Kidney (tissue), 22 donors: ENCODE measurements at places on chromosomes 3 and 15. TPM values are rescaled to one million over a fixed set of nuclear protein-coding genes. Genes with fewer than 3 reads are reported as not detected.

- DNase-seq = no peak
Observed at GRCh38 chr15:66946578-66947164, 118.7 kb upstream of the SMAD3 start.

DNA sequence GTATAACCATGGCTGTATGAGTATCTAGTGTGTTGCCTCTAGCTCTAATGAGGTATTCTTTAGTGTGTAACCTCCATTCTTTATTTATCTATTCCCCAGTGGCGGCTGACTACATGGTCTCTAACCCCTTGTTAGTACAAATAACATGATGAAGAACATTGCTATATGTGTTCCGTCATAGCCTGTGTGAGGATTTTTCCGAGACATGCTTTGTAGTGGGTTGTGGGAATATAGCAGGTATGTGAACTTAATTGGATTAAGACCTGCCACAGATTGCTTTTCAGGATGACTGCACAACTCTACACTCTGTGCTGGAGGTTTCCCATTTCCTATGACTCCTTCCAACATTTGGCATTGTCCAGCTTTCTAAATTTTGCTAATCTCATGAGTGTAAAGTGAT lies 563.4 kb downstream of the ROBO1 start:
- DNase-seq = peak; percentile 32

- DNase-seq = no peak
Observed at GRCh38 chr3:31635545-31635944, 102.8 kb downstream of the STT3B start.

GRCh38 chr3:88151358-88151757 lies 1.6 kb downstream of the C3orf38 start:
- DNase-seq = peak; percentile 24

DNA sequence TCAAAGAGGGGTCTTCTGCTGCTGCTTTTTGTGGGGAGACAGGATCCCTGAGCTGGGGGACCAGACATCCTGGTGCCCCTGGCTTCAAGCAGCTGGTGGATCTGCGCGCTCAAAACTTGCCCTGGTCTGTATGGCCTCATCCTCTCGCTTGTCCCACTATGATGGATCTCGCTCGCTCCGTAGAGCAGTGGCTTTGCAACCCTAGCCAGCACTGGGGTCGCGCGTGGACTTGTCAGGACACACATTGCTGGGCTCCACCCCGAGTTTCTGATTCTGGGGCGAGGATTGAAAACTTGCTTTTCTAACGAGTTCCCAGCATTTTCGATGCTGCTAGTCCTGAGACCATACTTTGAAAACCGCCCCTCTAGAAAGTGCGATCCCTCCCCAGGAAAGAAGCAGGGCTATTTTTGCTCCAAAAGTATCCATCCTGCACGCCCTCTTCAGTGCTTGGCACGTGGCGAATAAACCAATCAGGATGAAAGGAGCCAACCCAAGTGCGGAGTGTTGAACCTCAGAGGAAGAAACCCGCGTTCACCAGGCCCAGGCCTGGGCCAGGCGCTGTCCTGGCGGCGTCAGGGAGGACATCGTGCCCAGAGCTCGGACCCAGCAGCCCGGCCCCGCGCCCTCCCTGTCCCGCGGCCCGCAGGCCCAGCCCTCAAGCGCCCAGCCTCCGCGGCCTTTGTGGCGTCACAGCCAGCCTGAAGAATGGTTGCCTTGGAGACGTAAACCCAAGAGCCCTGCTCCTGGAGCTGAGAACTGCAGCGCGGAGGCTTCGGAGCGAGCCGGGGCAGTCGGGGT lies at the start of gene CFAP100:
Gene CFAP100 (plus strand): TSS at position 731 of the 798 bp plus-strand sequence. CDS start 1,092 bp downstream, outside the sequence.
- peak; percentile 87 for DNase-seq

DNA sequence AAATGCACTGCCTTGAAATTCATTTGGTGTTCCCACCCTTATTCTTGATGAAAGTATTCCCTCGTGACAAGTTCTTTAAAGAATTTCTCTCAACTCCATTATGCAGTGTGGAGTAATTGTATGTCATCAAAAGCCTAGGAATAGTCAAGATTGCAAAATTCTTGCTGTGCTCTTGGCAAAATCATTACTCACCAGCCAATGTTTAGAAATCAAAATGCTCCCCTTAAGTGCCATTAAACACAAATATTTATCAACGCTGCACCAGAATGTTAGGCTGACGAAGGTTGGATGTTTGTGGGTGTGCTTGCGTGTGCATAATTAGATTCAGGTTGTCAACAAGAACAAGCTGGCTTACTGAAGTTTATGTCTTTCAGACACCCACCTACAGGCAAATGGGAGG lies 40.5 kb downstream of the SST start:
- DNase-seq = no peak

DNA sequence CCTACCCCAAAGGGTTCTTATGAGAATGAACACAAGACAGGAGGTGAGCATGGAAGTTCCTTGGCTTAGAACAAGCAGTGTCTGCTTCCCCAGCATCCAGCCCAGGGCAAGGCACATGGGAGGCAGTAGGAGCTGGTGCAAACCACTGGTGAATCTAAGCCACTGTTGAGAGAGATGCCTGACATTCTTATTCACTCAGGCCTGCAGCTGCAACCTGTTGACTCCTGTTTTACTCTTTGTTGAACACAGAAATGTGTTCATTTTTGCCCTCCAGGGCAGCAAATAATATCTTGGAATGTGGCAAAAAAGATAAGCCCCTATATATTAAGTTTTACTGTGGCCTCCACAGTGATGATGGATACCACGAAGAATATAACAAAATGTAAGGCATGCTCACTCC lies 8.9 kb upstream of the PAK6 start:
- DNase-seq = no peak

DNA sequence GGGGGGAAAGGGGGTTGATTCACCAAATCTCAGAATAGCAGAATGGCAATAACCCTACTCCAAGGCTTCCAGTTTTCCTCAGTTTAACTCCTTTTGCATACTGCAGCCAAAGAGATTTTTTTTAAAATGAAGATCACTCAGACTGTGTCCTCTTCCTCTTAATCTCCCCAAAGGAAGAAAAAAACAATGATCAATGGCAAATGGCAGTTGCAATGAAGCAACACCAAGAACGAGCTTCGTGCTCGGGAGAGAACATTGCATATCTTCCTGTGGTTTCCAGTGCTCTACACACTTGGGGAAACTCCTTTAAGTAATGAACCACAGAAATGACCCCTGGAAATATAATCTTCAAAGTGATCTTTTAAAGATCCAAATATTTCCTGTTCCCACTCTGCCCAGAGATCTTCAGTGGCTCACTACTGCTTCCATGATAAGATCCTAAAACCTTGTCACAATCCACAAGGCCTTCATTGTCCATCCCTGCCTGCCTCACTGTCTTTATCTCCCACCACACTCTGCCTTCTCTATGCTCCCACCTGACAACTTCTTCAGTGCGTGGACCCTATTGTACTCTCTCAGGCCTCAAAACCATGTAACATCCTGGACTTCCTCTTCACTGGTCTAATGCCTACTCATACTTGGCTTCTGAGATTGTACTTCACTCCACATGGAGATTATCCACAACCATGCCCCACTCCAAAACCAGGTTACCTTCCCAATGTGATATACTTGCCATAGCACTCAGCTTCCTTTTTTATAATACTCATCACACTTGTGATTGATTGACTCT lies 394.8 kb downstream of the FHIT start:
- no peak for DNase-seq

DNA sequence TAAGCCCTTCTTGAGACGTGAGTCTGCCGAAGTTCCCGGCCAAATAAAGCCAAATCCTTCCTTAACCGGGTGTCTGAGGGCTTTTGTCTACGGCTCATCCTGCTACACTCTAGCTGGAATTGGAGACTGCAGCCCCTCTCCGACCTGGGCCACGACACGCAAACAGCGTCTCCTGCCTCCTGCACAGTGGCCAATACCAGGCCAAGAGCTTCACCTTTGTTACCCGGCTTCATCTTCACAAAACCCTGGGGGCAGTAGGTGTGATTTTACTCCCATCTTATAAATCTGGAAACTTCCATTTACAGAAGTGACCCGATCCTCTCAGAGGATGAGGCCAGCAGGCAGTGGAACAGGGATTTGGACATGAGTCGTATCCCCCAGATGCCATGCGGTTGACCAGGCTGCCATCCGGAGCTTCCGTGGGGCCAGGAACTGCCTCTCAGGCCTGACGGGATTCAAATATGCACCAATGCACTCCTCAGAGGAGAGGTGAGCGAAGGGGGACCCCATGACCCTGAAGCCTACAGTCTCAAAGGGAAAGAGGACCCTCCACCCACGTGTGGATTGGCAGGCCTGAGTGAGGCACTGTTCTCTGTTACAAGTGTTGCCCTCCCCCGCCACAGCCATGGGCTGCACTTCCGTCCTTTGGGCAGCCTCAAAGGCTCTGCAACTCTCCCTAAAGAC lies 53.2 kb upstream of the KLF13 start:
- DNase-seq = peak; percentile 9

DNA sequence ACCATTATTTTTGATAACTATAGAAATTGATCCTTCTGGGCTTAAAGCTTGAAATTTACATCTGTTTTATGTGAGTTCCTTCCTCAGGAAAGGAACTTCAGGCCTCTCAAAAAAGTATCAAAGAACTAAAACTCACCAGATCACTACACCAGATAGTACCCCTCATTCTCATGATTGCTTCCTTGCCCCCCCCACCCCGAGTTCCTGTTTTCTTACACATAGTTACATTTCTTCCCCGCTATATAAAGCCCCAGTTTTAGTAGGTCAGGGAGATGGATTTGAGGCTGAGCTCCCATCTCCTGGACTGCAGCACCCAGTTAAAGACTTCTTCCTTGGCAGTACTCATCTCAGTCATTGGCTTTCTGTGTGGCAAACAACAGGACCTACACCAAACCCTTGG lies 80.3 kb upstream of the HRH1 start:
- no peak for DNase-seq

DNA sequence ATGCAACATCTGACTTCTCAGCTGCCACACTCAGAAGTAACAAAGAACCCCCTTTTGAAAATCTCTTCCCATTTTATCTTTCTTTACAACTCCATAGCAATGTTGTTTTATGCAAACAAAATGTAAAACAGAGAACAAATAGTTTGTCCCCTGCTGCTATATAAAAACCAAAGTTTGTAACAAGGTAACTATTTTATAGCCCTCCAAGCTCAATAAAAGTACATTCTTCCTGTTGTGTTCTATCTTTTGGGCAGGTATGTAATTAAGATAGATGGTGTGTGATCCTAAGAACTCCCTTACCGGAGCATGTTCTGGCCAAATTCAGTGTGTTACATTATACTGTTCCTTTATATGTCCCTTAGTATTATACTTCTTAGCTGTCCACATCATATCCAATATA lies 12.6 kb upstream of the CGNL1 start:
- DNase-seq = no peak

DNA sequence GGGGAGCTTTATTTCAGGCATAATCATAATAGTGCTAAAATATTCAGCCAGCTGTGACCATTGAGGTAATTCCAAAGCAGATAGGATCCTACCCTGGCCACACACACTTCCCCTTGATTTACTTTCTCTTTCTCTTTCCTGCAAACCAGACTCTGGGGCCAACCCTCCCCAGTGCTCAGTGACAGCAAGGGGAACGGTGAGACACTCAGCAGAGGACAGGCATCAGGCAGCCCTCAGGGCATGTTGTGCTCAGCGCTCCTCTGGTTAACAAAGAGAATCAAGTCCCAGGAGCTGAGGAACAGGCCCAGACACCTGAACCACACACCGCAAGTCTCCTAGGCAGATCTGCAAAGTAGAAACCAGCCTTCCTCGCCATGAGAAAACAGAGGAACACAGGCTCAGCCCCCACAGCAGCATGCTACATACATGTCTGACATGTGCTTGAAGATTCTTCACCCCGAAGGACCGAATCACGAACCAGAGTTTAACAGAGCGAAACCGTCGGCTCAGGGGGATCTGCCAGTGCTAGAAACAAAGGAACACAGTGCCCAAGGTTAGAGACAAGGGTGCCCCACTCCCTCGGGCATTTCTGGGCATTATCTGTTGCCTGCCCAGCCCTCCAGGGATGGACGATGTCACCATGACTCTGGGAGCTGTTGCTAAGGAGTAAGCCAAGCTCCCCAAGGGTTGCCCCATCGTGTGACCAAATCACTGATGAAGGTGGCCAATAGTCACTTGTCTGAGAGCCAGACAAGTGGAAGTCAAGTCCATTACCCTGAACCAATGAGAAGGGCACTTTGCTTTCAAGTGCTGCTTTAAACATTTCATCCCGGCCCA lies 17.5 kb downstream of the HDC start:
- DNase-seq = no peak

- DNase-seq = no peak
Observed at GRCh38 chr3:4809922-4810321, 169.3 kb upstream of the BHLHE40 start.

DNA sequence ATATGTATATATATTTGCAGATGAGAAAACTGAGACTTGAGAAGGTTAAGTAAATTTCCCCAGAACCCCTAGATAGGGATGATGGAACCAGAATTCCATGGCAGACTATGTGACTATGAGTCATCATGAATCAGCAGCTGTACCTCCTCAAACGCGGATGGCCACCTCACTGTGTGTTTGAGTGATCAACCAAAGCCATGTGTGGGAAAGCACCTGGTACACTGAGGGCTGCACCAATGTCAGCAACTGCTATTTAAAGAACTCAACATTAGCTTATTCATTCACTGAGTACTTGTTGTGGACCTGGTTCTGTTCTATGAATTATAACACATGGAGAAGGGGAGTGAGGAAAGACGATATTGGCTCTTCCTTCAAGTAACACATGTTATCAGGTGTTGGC lies 377.0 kb downstream of the GAP43 start:
- DNase-seq = peak; percentile 27

GRCh38 chr3:87120236-87120635 lies 106.9 kb upstream of the CHMP2B start:
- no peak for DNase-seq

DNA sequence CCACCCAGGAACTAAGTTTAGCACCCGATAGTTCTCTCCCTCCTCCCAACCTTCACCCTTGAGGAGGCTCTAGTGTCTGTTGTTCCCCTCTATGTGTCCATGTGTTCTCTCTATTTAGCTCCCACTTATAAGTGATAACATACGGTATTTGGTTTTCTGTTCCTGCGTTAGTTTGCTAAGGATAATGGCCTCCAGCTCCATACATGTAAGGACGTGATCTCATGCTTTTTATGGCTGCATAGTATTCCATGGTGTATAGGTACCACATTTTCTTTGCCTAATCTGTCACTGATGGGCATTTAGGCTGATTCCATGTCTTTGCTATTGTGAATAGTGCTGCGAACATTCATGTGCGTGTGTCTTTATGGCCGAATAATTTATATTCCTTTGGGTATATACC lies 66.9 kb upstream of the TRA2B start:
- DNase-seq = no peak

- peak; percentile 21 for DNase-seq
Observed at GRCh38 chr15:57992761-57993355, 72.7 kb downstream of the ALDH1A2 start.

GRCh38 chr3:136626493-136626892 lies 125.7 kb downstream of the STAG1 start:
- no peak for DNase-seq

- DNase-seq = no peak
Observed at GRCh38 chr3:45787551-45787950, 8.8 kb downstream of the SLC6A20 start.

Gene SQOR
- total RNA-seq = 67.5 TPM

Gene PPP1R14D
- not detected for total RNA-seq

Gene DRD3
- not detected for total RNA-seq

Gene SPINK8
- total RNA-seq = not detected

Gene ROBO2
- 1.3 TPM for total RNA-seq

Gene OSTN
- not detected for total RNA-seq

Gene CLEC3B
- total RNA-seq = 45.3 TPM

Gene EEFSEC
- total RNA-seq = 15.2 TPM

Gene HTR3C
- not detected for total RNA-seq

Gene CLDN16
- 27.3 TPM for total RNA-seq

Gene PAK6
- 11.9 TPM for total RNA-seq

Gene TMED3
- total RNA-seq = 40.5 TPM
